ENCODE measurements at places on chromosomes 1 and 21. TPM values are rescaled to one million over a fixed set of nuclear protein-coding genes. Genes with fewer than 3 reads are reported as not detected.

DNA sequence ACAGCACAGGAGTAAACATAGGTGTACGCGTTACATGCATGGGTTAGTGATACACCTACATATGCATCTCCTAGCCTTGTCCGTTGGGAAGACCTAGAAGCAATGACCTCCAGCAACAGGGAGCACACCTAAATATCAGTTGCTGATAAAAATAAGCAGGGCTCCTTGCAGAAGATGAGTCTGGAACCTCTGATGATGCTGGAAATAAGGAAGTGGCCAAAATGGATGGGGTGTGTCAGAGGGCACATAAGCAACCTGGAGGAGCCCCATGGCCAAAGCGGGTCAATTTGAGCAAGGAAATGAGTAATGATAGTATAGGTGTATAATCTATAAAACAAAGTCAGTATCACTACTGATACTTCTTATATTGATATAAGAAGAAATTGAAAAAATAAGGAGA is 13.7 kb downstream of the ADARB1 start:
- H3K4me1 ChIP-seq, result peaks cover 58% of the 10 kb centered on the region
- no peaks in the 10 kb centered on the region for H3K36me3 ChIP-seq
- peak overlapping the region; percentile 92 for H3K27ac ChIP-seq
- H3K4me3 ChIP-seq, result peak overlapping the region; percentile 91
- no peaks in the 10 kb centered on the region for H3K27me3 ChIP-seq

- H3K36me3 ChIP-seq, result no peaks in the 10 kb centered on the region
- H3K27ac ChIP-seq, result no peak overlapping the region
- H3K4me1 ChIP-seq, result no peaks in the 10 kb centered on the region
- DNase-seq, result no peak
- H3K27me3 ChIP-seq, result no peaks in the 10 kb centered on the region
Observed at GRCh38 chr1:85612704-85613361, 32.3 kb downstream of the CCN1 start.

COL9A2 gene
- 4.3 TPM for total RNA-seq

- H3K27ac ChIP-seq, result no peak overlapping the region
- peaks cover 23% of the 10 kb centered on the region for H3K27me3 ChIP-seq
- DNase-seq, result no peak
- no peaks in the 10 kb centered on the region for H3K36me3 ChIP-seq
Observed at GRCh38 chr1:17485281-17485680, 45.8 kb upstream of the RCC2 start.

PGBD5 gene
- not detected for total RNA-seq

LTN1 gene
- 24.2 TPM for total RNA-seq

KRTAP11-1 gene
- not detected for total RNA-seq

LCE3E gene
- total RNA-seq, result not detected

DNA sequence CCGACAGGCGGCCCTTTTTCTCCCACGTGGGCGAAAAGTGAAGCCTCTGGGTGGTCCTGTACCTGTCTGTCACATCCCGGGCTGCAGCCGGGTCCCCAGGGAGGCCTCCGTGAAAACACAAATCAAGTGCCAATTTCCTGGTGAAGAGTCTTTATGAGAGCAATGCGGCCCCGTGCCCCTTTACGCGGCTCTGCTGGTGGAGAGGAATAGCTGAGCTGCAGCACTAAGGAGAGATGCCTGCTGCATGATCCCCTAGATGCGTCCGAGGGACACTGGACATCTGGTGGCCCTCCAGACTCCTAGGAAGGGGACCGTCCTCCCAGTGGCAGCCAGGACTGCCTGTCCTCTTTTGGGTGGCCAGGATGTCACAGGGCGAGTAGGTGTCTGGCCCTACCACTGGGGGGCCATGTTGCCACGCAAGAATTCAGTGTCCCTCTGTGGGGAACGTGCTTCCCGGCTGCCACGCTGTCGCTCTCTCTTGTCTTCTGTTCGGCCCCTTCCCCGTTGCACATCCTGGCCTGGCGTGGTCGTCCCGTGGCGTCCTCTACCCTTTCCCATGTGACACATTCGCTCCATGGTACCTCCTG is 38.7 kb downstream of the COL18A1 start:
- H3K4me3 ChIP-seq, result no peak overlapping the region
- peaks cover 8% of the 10 kb centered on the region for H3K4me1 ChIP-seq
- no peak for DNase-seq
- peaks cover 3% of the 10 kb centered on the region for H3K36me3 ChIP-seq
- H3K27me3 ChIP-seq, result peaks cover 35% of the 10 kb centered on the region

GRCh38 chr21:36415375-36415774 is 30.2 kb downstream of the CHAF1B start:
- no peak overlapping the region for H3K27ac ChIP-seq
- DNase-seq, result no peak
- H3K4me1 ChIP-seq, result peaks cover 1% of the 10 kb centered on the region
- H3K36me3 ChIP-seq, result peaks cover 6% of the 10 kb centered on the region
- no peak overlapping the region for H3K4me3 ChIP-seq

WNT3A gene
- total RNA-seq, result not detected

- no peaks in the 10 kb centered on the region for H3K27me3 ChIP-seq
- no peak for DNase-seq
- no peaks in the 10 kb centered on the region for H3K36me3 ChIP-seq
- no peak overlapping the region for H3K4me3 ChIP-seq
- no peak overlapping the region for H3K27ac ChIP-seq
Observed at GRCh38 chr1:217270101-217270500, 360.8 kb downstream of the GPATCH2 start.

GRCh38 chr1:60759291-60759690 is 323.1 kb upstream of the NFIA start:
- H3K36me3 ChIP-seq, result no peaks in the 10 kb centered on the region
- H3K27me3 ChIP-seq, result peaks cover 15% of the 10 kb centered on the region
- no peak for DNase-seq
- no peak overlapping the region for H3K4me3 ChIP-seq
- no peak overlapping the region for H3K27ac ChIP-seq

DNA sequence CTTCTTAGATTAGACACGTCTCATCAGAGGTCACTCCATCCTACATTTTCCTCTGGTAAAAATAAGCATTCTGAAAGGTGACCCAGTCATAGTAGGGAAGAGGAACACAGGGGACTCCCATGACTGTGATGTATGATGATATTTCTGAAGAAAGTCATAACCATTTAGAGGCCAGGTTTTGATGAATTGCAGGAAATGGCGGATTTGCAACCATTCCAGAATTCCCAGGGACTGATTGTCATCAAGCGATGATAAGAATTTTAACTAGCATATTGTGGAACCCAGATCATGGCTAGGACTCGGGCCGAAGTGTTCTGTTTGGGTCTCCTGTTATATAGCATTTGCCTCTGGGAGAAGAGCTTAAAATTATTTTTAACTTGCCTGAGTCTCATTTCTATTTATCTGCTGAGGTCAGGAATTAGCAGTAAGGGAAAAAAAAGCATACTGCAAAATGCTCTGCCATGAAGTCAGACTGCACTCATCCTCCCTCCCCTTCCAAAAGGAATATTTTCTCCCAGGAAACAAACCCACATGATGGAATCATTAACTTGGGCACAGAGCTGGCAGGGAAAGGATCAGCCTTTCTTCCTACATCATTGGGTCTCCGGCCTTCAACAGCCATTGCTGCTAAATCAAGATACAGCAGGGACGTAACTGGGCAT is 286.7 kb downstream of the HLX start:
- H3K27ac ChIP-seq, result no peak overlapping the region
- no peak overlapping the region for H3K4me3 ChIP-seq
- H3K36me3 ChIP-seq, result no peaks in the 10 kb centered on the region
- no peak for DNase-seq
- peaks cover 17% of the 10 kb centered on the region for H3K27me3 ChIP-seq
- no peaks in the 10 kb centered on the region for H3K4me1 ChIP-seq

FCRL2 gene
- total RNA-seq, result 3.9 TPM

GPA33 gene
- total RNA-seq, result 7.6 TPM

GRCh38 chr1:11708554-11709350 is 17.2 kb downstream of the DRAXIN start:
- H3K27me3 ChIP-seq, result peaks cover 22% of the 10 kb centered on the region
- H3K36me3 ChIP-seq, result no peaks in the 10 kb centered on the region
- H3K4me1 ChIP-seq, result no peaks in the 10 kb centered on the region
- DNase-seq, result no peak
- no peak overlapping the region for H3K27ac ChIP-seq
- H3K4me3 ChIP-seq, result no peak overlapping the region

GRCh38 chr1:61344696-61345095 is 262.3 kb downstream of the NFIA start:
- H3K36me3 ChIP-seq, result no peaks in the 10 kb centered on the region
- H3K27ac ChIP-seq, result no peak overlapping the region
- H3K4me1 ChIP-seq, result no peaks in the 10 kb centered on the region
- no peak overlapping the region for H3K4me3 ChIP-seq

GRCh38 chr1:115630342-115630741 is 11.4 kb upstream of the VANGL1 start:
- DNase-seq, result no peak
- H3K27ac ChIP-seq, result no peak overlapping the region
- H3K4me3 ChIP-seq, result no peak overlapping the region
- H3K4me1 ChIP-seq, result peaks cover 2% of the 10 kb centered on the region
- peaks cover 19% of the 10 kb centered on the region for H3K27me3 ChIP-seq

NECAP2 gene
- total RNA-seq, result 107 TPM

DNA sequence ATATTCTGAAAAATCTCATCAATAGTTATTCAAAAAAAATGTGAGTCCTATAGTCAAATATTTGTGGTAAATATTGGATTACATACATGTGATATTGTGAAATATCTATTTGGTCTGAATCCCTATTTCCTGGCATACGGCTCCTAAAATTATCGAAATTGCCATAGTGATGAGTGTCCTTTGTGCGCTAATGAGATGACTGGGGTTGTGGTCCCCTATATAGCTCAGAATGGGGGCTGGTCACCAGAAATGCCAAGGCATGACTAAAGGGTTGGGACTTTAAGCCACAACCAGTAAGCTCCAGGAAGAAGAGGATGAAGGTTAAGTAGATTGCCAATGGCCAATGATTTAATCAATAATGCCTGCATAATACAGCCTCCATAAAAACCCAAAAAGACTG is 610.2 kb upstream of the CHRM3 start:
- no peaks in the 10 kb centered on the region for H3K27me3 ChIP-seq
- H3K36me3 ChIP-seq, result no peaks in the 10 kb centered on the region
- no peak for DNase-seq
- H3K4me3 ChIP-seq, result no peak overlapping the region
- H3K4me1 ChIP-seq, result no peaks in the 10 kb centered on the region
